NCI-H1417 (cell line): ENCODE measurements at places on chromosomes 16 and 17.

DNA sequence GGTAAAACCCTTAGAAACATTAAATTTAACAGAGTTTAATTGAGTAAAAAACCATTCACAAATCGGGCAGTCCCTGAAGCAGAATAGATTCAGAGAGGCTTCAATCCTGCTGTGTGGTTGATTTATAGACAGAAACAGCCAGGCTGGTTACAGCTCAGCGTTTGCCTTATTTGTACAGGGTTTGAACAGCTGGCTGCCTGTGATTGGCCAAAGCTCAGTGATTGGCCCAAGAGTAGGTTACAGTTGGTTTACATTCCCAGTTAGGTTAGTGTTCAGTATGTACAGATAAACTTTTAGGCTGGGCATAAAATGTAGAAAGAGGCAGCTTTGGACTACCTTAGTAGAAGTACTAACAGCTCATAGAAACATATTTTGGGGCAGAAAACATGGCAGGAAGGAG lies 210.4 kb upstream of the ELAC2 start:
- no peak for DNase-seq

DNA sequence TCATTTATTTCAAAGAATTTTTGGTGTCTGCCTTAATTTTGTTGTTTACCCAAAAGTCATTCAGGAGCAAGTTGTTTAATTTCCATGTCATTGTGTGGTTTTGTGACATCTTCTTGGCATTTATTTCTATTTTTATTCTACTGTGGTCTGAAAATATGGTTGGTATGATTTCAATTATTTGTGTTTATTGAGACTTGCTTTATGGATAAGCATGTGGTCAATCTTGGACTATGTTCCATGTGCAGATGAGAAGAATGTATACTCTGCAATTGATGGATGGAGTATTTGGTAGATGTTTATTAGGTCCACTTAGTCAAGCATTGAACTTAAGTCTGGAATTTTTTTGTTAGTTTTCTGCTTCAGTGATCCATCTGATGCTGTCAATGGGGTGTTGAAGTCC lies 383.0 kb downstream of the PMP22 start:
- DNase-seq = no peak

GRCh38 chr17:44023545-44024270 lies 8.9 kb upstream of the TMEM101 start:
- DNase-seq = no peak

DNA sequence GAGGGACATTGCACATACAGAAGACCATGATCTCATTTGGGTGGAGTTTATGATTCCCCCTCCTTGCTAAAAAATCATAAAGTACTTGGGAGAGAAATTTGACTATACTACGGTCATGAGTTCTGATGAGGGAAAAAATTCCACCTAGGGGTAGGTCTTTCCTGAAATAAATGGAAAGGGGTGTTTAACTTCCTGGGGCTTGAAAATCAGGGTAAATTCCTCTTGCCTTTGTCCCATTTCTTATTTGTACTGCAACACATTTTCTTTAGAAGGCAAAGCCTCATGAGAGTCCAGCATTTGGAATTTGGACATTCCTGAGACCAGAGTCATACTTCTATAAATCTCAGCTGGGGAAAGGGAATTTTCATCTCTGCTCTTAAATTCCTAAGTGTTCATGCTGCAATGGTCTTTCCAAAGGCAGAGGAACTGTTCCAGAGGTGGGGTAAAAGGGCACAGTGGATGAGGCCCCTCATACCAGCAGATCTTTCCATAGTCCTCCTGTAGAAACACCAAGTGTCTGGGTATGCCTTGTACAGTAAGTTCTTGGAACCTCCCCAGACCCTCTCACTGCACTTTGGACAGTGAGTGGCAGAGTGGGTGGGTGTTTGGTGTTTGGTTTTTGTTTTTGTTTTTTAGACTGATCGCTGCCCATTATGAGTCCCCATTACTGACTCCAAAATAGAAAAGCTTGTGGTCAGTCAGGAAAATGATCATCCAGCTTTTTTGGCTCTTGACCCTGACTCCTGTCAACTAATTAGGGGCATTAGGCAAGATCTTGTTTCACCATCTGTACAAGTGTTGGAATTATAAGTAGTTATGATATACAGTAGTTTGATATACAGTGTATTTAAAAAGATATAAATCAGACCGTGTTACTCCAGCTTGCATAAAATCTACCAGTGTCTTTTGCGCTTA lies 6.0 kb downstream of the LYRM1 start:
- DNase-seq = no peak

GRCh38 chr17:73899839-73900238 lies 255.6 kb upstream of the SDK2 start:
- DNase-seq = no peak

GRCh38 chr16:85520853-85521521 lies 92.1 kb upstream of the GSE1 start:
- peak; percentile 7 for DNase-seq

GRCh38 chr16:28187595-28188004 lies 24.2 kb downstream of the XPO6 start:
- no peak for DNase-seq

GRCh38 chr16:6964679-6965078 lies 368.0 kb upstream of the RBFOX1 start:
- DNase-seq = no peak

GRCh38 chr16:87527055-87527724 lies 34.4 kb upstream of the ZCCHC14 start:
- no peak for DNase-seq

DNA sequence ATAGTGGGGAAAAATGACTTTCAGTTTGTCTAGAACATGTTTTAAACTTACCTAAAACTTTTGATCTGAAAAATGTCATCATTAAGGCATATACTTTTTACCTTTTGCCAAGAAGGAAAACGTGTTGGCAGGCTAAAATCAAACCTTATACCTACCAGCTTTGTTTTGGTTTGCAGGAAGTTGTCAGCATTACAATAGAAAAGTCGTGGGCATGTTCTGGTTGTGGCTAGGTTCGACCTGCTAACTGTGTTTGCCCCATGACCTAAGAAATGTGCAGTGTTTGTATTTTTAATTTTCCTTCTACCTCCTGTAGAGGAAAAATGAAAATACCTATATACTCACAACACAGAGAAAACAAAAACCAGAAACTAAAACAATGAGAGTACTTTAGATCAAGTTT lies 13.0 kb downstream of the SKAP1 start:
- DNase-seq = no peak

- peak; percentile 70 for DNase-seq
Measured at GRCh38 chr16:14562691-14563491, 67.2 kb downstream of the PARN start.

DNA sequence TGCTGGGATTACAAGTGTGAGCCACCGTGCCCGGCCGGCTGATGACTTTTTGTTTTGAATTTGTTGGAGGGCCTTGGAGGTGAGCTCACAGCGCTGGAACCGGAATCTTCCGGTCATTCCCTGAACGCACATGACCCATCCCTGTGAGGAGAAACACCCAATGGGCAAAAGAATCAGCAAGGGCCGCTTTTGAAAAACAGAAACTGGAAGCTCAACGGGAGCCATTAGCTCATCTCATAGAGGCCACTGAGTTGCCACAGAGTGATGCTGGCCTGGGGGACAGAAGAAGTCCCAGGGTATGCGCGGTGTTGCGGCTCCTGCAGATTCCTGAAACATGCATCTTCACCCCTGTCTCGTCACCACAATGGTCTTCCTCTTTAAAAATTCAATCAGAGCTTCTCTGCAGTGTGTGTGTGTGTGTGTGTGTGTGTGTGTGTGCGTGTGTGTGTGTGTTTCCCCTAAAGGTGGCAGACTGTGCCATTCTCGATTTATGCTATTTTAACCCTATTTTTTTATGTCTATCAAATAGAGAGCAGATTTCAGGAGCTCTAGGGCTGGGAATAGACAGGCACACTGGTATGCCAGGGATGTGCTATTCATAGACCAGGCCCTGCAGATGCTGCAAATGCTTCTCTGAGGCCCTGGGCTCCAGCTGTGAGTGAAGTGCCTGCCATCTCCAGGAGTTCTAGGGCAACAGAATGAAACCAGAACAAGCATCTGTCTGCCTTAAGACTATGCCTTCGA lies 68.3 kb downstream of the MARCHF10 start:
- peak; percentile 4 for DNase-seq

- DNase-seq = no peak
Measured at GRCh38 chr17:7656958-7657609, 6.4 kb downstream of the ATP1B2 start.

DNA sequence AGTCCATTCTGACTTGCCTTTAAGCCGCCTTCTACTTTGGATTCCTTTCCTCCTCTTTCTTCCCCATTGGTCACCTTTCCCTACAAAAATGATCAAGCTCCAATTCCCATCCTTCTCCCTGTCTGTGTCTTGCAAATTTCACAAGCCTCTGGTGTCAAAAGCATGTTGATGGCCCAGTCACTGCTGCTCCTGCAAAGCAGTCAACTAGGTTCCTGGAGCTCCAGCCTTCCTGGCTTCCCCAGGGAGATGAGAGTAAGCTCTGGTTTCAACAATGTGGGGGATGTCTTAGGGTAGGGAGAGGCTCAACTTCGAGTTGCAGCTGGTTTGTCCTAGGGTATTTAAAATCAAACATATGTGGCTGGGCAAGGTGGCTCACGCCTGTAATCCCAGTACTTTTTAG lies 36.1 kb upstream of the HELZ start:
- DNase-seq = no peak

GRCh38 chr17:27241346-27241946 lies 52.5 kb upstream of the WSB1 start:
- no peak for DNase-seq

DNA sequence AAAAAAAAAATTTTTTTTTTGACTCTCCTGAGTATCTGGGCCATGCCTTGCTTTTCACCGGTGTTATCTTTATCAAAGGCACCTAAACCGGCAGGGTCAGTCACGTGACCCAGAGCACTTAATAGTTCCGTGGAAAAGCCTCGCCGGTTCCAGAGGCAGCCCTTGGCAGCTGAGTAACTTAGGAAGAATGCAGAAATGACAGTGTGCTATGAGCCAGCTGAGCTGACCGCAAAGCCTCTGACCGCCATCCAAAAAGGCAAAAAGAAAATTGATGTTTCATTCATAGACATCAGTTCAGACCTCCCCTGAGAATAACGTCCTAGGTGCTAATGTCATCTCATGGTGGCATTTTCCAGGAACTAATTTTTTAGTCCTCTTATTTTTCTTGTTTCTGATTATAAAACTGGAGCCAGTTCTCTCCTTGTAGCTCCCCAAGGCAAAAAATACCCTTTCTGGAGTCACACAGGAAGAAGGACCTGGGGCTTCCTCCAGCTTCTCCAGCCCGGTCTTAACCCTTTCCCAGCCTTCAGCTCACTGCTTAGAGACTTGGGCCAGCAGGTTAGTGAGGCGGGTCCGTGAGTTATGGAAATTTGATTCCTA lies 122.6 kb downstream of the SOCS1 start:
- DNase-seq = no peak

GRCh38 chr16:85204242-85205010 lies 92.2 kb upstream of the CIBAR2 start:
- DNase-seq = no peak

GRCh38 chr16:79691007-79691406 lies 90.5 kb upstream of the MAF start:
- no peak for DNase-seq

GRCh38 chr17:66549311-66549704 lies 246.9 kb downstream of the PRKCA start:
- DNase-seq = no peak

DNA sequence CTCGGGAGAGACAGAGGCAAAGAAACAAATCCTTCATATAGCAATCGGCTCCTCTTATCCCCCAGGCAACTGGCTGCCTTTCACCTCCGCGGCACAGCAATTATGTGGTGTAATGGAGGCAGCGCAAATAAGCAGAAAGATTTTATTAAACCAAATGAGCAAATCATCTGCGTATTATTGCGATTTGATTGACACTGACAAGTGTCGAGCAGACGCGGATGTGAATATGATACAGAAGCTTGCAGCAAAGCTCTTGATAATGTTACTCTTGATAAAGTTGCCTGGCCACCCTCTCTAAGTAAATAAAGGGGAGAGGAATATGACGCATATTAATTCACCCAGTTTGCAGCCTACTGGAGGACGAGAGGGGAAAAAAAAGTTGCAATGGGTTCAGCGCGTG lies 26.5 kb upstream of the AKTIP start:
- DNase-seq = no peak

GRCh38 chr16:64925166-64925565 lies 196.7 kb downstream of the CDH11 start:
- DNase-seq = no peak

- no peak for DNase-seq
Measured at GRCh38 chr17:64978138-64978537, 58.9 kb upstream of the LRRC37A3 start.

DNA sequence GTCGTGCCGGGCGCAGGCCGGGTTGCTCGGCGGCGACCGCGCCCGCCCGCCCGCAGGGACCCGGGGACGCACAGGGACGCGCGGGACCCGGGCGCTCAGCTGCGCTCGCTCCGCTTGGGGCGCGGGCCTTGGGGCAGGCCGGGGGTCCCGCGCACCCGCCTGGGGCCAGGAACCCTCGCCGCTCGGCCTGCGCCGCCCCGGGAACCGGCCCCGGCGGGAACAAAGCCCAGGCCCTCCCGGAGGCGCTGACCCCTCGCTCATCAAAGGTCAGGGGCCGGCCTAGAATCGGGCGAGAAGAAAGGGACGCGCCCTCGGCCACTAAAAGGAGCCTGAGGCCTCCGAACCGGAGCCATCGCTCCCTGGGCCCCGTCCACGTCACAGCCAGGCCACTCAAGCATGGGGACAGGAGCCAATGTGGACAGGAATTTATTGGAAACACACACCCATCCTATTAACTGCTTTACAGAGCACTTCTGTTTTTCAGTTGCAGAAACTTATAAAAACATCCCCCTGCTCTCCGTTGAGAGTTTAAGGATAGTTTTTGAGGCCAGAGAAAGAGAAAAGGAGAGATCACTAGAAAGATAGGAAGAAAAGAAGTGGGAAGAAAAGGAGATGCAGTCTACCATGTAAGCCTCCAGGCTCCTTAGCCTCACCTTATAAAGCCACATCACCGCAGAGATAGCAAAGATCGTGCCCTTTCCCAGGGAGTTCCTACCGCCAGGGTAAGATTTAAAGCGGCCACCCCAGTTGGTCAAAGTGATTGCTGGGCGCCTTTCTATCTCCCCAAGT lies 558 bp upstream of the ZFHX3 start:
- DNase-seq = peak; percentile 54

DNA sequence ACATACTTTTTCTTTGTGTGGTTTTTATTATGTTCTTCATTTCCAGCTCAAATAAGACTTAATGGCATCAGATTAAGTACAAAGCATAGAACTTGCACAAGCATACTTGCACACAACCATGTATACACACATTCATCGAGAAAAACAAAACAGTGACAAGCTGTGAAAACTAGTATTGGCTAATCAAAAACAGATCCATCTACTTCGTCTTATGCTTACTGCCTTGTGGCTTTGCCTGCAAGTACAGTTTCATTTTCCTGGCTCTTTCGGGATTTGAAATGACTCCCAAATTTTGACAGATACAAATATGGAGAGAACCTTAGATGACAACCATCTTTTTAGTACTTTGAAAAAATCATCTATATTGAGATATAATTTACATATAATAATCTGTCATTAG lies 338.3 kb downstream of the BCAS3 start:
- no peak for DNase-seq
